ENCODE measurements at places on chromosomes 6 and 20.

- no peak for DNase-seq
Measured at GRCh38 chr20:36102809-36103596, 51.5 kb upstream of the EPB41L1 start.

GRCh38 chr6:2257363-2257762 lies 12.0 kb upstream of the GMDS start:
- no peak for DNase-seq

GRCh38 chr20:46507760-46508407 lies 5.5 kb downstream of the ZNF334 start:
- DNase-seq: no peak

DNA sequence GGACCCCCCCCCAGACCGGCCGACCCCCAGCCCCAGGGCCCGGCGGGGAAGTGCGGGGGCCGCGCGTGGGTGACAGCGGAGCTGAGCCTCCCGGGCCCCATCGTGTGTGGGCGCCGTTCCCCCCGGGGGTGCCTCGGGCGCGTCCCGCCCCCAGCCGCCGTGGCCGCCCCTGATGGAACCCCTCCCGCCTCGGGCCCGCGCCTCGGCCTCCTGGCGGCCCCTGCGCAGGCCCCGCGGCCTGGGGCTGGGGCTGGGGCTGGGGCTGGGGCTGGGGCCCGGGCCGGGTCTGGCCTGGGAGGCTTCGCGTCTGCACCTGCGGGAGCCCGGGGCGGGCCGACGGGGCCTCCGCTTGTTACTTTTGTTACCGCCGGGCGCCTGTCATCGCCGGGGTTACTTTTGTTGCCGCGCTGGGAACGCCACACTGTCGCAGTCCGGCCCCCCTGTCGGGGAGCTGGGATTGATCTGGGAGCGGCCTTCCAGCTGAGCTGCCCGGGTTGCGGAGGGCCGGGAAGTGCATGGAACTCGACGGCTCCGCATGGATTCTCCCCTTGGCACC lies 598 bp downstream of the OGFR start:
- no peak for DNase-seq

GRCh38 chr20:35491823-35492222 lies 36.4 kb downstream of the CEP250 start:
- DNase-seq: no peak

DNA sequence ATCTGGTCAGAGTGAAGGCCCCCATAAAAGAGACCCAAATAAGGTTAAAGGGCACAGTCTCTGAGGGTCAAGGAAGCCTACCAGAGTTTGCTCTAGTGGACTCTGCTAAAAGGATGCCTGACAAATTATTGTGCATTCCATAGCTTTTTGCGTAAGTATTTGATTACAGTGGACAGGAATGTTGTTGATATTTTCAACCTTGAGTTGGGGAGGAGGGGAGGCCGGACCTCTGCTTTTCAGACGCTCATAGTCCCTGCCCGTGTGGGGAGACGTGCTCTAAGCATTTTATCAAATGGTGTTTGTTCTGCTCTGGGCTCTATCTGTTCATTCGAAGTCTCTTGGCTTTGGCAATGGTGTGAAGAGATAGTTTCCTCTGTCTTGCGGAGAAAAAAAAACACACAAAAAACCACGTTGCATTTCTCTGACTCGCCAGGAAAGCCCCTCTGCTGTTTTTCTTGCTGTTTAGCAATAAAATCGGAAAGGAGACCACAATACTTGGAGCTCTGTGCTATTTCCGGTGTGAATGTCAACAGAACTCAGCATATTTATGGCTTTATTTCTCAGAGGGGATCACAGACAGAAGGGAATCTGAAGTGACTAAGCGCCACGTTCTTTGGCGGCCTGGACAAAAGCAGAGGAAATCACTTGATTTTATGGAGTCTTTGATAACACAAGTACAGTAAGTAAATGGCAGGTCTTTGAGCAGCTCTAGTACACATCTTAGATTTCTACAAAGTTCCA lies 159.8 kb downstream of the ZFP64 start:
- no peak for DNase-seq

DNA sequence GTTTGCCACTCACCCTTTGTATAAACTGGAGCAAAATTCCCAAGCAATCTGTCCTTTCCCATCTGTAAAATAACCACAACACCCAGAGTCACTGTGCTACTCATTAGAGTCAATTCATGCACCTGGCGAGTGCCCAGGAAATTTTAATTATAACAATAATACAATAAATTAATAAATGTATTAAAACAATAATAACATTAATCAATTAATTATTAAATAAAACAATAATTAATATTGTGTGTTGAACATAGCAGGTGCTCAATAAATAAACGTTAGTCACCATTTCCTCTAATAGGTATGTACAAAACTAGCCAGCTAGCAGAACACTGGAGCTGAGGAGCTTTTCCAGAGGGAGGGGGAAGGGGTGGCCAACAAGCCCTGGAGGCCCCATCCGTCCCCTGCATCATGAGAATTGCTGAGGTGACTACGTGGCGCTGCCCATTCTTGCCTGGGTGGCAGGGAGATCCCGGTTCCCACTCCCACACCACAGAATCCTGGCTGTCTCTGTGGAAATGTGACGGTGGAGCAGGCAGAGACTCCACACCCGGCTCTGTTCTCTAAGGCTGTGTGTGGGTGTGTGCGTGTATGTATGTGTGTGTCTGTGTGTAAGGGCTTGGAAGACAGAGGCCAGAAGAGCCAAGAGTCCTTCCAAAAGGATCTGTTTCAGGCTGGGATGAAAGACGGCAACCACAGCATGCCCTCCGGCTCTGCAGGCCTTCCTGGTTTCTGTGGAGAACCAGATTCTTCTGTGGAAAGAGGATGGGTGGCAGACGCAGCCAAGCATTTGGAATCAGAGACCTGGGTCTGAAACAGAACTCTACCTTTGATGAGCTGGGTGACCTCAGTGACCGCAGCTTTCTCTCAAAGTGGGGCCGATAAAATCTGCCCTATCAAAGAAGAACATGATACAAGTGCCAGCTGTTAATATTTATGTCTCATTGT lies 18.8 kb upstream of the EZR start:
- DNase-seq: no peak

DNA sequence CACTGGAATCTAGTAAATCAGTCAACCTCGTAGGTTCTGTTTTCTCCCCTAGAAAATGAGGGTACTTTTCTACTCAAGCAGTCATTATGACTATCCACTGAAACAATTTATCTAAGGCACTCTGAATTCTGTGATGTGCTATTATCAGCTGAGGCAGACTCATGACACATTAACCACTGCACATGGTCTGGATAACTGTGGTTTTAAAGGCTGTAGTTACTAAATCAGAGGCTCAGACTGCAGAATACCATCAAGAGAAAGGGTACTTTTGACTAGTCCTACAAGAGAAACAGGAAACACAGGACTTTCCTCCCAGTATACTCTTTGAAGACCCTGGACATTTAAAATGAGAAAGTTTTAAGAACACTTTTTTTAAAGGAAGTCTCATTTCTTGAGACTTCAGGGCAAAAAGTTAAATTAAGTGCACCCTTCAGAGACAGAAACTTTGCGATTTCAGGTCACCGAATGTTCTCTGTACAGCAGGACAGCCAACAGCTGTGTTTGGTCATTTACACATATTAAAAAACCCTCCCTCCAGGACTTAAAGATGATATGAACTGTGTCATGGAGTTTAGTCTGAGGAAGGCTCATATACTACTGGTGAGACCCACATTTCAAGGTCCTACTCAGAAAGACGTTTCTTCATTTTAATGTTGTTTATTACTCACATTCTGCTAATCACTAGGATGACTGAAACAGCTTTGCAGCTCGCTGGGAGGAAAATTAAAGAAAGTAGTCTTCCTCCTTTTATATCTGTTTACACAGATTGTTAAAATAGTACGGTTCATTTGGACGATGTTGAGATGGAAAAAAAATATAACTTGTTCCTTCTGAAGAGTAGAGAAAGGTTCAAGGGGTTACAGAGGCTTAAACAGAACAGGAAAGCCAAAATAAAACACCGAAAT lies 19.9 kb downstream of the ATXN1 start:
- DNase-seq: no peak

DNA sequence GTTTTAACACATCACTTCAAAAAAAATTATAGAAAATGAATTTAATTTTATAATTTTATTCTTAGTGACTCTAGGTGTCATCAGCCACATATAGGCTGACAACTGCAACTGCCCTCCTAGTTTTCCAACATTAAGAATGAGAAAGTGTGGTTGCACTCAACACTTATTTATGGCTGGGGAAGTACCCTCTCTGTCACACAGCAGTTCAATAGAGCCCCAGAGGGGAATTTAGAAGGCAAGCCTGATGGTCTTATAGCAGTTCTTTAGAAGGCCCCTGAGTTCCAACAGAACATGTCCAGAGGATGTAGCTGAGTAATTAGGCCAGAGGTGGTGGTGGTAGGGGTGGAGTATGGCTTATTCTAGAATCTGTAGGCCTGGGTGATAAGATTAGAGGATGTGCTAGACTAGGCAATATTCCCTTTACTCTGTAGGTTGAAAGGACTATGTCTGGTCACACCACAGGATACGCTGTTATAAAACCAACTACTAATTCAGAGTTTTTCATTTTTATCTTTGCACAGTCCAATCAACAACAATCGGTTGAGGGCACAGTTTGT lies 226.5 kb upstream of the CITED2 start:
- DNase-seq: no peak

- no peak for DNase-seq
Measured at GRCh38 chr6:145345094-145345493, 390.2 kb downstream of the EPM2A start.

DNA sequence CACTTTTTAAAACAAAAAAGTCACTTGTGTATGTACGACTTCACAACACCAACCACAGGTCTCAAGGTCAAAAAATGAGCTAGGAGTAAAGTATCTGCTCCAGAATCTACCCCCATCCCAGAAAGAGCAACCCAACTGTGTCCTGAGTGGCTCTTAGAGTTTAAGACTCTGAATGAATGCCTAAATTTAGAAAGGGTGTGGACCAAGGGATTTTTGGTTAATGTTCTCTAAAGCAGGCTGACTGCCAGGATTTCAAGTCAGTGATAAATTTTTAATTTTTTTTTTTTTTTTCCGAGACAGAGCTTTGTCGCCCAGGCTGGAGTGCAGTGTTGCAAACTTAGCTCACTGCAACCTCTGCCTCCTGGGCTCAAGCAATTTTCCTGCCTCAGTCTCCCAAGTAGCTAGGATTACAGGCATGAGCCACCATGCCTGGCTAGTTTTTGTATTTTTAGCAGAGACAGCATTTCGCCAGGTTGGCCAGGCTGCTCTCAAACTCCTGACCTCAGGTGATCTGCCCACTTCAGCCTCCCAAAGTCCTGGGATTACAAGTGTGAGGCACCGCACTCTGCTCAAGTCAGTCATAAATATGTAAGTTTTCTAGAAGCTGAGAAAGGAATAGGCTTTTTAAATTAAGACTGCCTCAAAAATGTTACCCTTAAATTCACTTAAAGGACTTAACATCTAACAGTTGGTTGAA lies 20.2 kb downstream of the STAU1 start:
- no peak for DNase-seq

DNA sequence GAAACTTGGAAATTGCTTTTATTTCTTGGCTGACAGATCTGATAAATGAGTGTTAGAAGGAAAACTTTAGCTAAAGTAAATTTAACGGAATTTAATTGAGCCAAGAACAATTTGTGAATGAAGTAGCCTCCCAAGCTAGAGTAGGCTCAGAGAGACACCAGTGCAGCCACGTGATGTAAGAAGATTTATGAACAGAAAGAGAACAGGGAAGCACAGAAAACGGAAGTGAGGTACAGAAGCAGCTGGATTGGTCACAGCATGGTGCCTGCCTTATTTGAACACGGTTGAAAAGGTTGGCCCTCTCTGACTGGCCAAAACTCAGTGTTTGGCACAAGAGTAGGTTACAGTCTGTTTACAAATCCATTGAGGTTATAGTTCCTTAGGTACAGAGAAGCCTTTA lies 29.5 kb upstream of the IFNGR1 start:
- DNase-seq: no peak

GRCh38 chr6:43773050-43773979 lies 3.3 kb downstream of the VEGFA start:
- DNase-seq: no peak
